ENCODE measurements at places on chromosomes 4 and X.

DNA sequence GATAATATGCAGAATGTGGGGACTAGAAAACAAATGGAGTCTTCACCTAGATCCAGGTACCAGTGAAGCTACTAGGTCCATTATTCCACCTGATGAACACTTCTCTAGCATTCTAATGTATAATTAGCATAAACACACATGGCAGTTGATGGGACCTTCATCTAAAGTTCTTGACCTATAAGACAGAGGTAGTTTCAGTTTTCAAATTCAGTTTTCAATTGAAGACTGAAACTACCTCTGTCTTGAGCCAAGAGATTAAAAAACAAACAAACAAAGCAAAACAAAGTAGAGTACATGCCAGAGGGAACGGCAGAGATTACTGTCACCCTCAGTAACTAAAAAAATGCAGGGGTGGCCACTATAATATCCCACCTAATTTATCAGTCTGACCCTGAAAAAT, 199.9 kb upstream of the NEIL3 start:
- no peak for DNase-seq

DNA sequence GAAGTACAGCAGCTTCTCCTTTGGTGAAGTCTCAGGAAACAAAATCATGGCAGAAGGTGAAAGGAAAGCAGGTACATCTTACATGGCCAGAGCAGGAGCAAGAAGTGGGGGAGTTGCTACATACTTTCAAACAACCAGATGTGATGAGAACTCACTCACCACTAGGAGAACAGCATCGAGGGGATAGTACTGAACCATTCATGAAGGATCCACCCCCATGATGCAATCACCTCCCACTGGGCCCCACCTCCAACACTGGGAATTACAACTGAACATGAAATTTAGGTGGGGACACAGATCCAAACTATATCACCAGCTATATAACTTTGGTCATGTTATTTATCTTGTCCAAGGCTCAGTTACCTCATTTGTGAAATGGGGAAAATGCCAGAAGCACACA, 159.4 kb downstream of the OPHN1 start:
- DNase-seq: no peak

DNA sequence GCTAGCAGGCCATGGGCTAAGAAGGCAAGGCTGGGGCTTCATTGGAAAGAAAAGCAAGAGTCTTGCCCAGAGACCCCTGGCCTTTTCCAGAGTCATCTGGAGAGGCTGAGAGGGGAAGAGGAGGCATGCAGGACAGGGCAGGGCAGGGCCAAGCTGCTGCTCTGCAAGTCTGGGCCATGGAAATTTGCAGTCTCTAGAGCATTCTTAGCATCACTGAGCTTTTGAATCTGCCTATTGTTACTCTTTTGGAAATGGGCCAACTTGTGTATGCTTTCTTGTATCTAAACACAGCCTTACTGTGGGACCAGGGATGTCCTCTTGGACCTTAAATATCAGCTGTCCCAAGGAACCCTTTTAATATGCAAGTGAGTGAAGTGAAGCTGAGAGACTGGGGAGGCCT, 560.5 kb downstream of the MID1IP1 start:
- peak; percentile 77 for DNase-seq

DNA sequence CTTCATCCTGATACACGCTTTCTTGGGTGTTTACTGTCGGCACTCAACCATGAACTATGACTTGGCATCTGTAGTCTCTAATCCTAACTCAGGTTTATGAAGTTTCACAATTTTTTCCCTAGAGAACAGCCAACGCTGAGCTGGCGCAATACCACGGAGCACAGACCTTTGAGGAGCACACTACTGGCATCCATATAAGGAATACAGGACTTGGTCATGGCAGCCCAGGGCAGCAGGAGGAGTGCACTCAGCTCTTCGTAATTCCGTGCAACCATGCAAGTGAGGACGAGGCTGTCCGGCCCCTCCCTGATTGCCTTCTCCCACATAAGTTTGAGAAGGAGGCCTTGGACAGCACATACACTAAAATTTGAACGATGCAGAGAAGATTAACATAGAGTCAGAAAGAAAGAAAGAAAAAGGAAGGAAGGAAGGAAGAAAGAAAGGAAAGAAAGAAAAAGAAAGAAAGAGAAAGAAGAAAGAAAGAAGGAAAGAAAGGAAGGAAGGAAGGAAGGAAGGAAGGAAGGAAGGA, 41.0 kb upstream of the PDLIM5 start:
- no peak for DNase-seq

DNA sequence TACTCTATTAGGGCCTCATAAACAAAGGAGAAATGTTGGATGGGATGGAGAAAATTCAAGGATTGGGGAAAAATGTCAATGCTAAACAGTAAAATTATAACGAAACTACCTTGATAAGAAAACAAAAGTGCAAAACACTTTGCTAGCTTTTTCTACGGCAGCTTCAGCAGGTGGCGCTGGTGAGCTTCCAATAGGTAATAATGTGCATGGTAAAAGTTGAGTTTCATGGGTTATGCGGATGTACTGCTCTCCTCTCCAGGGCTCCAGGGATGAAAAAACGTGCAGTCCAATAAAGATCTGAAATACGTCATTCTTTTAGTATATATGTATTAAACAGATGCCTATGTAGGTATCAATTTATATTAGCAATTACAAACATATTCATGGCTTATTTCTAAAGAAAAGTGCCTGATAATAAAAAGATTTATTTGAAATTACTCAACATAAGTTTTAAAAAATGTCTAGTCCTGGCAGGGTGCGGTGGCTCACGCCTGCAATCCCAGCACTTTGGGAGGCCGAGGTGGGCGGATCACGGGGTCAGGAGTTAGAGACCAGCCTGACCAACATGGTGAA, 239.6 kb downstream of the GRXCR1 start:
- peak; percentile 64 for DNase-seq

DNA sequence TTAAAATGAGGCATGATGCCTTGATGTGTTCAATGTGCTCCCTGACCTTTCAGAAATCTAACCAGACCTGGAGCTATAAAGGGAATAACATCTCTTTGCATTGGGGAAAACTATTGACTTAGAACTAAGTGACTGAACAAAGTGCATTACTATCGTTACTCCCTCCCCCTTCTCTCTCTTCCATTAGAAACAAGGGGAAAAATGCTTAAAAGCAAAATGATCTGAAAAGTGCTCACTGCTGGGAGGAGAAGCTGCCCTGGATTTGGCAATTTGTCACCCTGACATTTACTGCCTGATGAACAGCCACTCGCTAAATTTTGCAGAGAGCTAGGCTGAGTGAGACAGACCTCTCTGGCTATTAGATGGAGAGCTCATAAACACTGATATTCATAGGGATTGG, 48.6 kb upstream of the PARM1 start:
- DNase-seq: no peak

DNA sequence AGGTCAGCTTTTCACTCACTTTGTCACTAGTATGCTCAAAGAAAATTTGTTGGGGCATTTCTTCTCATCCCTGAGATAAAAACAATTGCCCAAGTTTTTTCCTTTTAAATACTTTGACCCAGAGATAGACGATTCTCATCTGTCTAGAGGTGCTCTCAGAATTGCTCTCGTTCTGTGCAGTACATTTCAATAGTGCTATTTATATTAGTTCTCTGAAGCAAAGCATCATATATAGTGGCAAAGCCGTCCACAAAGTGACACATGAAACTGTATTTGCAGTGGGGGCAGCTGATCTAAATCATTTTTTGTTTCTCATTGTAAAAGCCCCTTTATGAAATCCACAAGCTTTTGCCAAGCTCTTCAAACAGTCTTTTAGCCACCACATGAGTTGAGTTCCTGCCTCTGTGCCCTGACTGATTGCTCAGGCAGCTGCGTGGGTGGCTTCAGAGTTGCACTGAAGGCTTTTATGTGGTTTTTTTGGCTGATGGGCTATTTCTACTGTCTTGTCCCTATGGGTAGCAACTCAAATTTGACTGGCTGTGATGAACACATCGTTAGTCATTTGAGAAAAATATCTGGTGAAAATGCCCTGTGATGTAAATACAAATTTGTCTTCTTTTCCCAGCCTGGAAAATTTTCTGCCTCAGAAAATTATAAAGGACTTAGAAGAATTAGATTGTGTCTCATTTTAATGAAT, 119.1 kb upstream of the OTUD4 start:
- DNase-seq: no peak

GRCh38 chr4:87975466-87975865, at the start of gene SPP1:
Gene SPP1, plus strand, starts transcription at chr4:87975714. Its CDS starts 1,182 bp downstream, at chr4:87976896.
- DNase-seq: peak; percentile 84

GRCh38 chrX:110155759-110156158, 152.8 kb downstream of the TMEM164 start:
- DNase-seq: no peak

DNA sequence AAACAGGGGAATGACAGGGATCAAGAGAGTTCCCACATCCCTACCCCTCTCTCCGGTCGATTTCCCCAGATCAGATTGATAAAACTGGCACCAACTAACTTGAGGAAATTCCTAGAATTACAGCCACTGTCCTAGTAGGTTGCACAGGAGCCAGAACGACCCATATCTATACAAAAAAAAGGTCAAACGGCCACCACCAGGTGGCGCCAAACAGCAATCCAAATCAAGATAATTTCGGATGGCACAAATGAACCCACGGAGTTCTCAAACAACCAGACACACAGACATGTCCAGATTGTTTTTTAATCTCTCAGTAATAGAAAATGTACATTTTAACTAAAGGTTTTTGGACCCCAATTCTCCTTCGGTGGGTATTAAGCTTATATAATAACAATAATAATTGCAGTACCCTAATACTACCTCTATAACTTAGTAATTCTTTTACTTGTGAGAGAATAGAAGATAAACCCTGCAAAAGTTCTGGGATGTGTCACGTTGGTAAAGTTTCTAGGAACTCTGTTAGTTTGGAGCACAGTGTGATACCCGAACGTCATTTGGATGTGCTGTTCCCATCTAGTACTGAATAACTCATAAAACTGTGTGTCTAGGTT, 212.6 kb downstream of the SPOCK3 start:
- peak; percentile 88 for DNase-seq

DNA sequence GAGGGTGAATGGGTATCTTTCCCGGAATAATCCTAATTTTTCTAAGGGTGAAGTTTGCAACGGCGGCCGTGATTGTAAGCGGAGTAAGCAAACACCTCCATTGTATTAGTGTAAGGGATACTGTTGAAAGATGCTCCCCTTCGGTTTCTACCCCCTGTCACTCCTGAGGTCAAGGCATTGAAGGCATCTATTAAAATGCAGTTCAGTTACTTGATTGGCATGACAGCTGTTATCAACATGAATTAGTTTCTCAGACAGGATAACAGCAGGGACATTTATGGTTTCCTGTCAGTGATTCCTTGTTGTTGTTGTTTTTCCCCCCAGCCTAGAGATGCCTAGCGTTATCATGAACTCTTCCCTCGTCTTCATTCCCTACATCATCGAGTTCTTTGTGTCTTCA, 552 bp downstream of the SLC25A14 start:
- DNase-seq: peak; percentile 0

- no peak for DNase-seq
Observed at GRCh38 chrX:14758029-14758491, 114.8 kb downstream of the FANCB start.

- DNase-seq: no peak
Observed at GRCh38 chr4:126740687-126741086, 892.1 kb upstream of the INTU start.

DNA sequence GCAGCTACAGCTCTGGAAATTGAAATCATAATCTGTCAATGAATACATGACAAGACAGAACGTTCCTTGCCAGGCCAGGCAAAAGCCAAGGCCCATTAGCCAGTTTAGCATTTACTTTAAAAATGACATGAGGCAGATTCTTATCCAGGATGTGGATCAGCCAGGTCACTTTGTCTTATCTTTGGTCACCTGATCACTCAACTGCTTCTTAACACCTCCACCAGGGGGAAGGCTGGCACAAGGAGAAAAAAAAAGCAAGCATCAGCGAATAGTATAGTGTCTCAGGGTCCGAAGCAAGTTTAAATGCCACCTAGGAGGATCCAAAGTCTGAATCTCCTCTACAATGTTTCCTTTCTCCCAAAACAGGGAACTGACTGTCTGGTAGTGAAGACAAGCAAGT, 18.8 kb downstream of the ATP1B4 start:
- no peak for DNase-seq

GRCh38 chr4:173187732-173188131, 19.1 kb downstream of the GALNT7 start:
- DNase-seq: no peak

DNA sequence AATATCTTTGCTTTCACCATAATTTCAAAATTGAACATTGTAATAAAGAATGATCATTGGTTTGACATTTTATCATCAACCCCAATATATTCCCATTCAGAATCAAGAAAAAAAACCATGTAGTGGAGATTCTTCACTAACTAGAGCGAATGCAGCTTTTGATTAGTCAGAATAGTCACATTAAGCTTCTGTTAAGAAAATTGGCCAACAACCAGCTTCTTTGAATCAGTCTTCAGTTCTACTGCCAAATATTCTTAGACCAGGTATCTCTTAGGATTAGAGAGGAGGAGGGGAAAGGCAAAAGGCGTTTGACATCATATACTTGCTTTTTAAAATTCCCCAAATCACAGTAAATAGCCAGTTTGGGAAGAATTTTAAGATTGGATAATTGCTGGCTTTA, 22.2 kb upstream of the TBC1D8B start:
- DNase-seq: no peak

- peak; percentile 54 for DNase-seq
Observed at GRCh38 chr4:183443655-183444213, 702 bp upstream of the CDKN2AIP start.

DNA sequence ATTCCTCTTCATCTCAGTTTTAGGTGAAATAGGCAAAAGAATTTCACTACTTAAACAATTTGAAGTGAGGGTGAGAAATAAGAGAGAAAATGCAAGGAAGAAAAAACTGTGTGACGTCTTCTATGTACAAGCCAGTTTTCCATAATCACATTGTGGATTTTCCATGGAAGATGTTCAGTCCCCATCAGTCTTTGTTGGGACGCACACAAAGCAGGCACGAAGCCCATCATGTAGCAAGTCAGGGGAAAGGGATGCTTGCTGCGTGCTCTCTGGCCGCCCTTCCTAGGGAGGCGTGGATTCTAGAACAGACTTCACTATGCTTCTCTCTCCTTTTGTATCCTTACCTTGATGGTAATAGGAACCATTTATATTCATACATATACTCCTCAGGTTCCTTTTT, 54.7 kb downstream of the RBPJ start:
- no peak for DNase-seq

GRCh38 chr4:183098019-183098722, 886 bp upstream of the WWC2 start:
- DNase-seq: no peak

- no peak for DNase-seq
Observed at GRCh38 chrX:46326161-46326560, 219.1 kb downstream of the ZNF674 start.

Measured in midbrain (tissue), 1 donor.